ENCODE measurements at places on chromosomes 11 and 22.

GRCh38 chr11:31702966-31703365 lies 108.2 kb downstream of the PAX6 start:
- no peak for DNase-seq

GRCh38 chr11:34549271-34549670 lies 35.7 kb upstream of the ELF5 start:
- no peak for DNase-seq

DNA sequence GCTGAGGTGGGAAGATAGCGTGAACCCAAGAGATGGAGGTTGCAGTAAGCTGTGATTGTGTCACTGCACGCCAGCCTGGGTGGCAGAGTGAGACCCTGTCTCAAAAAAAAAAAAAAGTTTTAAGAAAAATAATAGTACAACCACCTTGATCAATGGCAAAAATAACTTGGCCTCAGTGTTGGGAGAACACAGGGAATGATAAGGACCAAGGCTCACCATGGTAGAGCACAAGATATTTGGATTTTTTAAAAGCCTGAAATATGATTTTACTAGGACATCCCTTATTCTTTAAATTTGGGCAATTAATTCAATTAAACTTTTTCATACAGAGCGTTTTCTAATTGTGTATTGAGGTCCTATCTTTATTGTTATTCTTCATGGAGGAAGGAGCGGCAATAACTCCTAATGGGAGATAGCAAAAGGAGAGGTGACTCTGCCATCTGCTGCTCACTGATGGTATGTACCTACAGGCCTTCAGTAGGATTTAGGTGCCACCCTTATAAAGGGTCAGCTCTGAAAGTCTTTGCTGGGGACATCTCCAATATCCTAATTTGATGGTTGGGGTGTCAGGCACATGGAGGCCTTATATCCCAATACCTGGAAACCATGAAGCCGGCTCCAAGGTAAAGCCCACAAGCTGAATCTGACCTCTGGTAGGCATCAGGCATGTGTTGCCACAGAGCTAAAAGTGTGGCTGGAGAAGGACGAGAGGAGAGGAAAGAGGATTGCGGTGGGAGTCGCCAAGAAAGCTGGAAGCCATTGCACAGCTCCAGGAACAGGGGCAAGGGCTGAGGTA lies 21.9 kb upstream of the POLD3 start:
- DNase-seq: peak; percentile 29

DNA sequence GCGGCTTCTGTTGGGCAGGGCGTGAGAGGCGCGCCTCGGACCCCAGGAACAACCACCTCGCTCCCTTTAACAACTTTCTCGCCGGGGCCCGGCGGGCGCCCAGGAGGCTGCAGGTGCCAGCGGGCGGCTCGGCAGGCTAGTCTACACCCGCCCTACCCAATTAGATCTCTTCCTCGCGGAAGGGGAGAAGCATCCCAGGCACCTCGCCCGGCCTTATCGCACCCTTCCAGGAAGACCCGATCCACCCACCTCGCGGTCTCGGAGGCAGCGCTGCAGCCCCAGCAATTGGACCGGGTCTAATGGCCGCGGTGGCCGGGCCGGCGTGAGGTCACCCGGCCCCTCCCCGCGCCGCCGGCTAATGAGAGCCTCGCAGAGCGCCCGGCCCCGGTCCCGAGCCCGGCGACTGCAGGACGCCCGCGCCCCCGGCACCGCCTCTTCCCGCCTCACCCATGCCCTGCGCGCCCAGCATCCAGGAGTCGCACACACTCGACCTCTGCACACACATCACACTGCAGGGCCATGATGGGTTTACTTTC lies at the start of gene PLAAT3:
PLAAT3 (minus strand) TSS at position 298 of the 536 bp plus-strand sequence. CDS start 419 bp downstream, outside the sequence.
- DNase-seq: peak; percentile 63

DNA sequence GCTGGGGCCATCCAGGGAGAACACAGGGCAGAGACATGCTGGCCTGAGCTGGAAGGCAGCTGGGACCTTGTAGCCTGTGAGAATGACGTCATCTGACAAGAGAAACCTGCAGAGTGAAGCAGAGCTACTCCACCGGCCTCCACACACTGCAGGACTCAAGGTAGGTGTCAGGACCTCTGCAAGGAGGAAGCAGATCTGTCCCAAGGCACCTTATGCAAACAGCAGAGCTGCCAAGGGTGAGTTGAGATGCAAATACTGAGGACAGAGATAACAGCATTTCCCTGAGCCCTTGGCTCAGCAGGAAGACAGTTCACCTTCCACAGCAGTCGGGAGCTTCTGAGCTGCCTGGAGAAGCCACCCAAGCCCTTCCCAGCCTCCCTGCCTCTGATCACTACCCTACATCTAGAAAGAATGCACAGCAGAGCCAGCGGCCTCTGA lies 51.9 kb upstream of the IGSF9B start:
- no peak for DNase-seq

DNA sequence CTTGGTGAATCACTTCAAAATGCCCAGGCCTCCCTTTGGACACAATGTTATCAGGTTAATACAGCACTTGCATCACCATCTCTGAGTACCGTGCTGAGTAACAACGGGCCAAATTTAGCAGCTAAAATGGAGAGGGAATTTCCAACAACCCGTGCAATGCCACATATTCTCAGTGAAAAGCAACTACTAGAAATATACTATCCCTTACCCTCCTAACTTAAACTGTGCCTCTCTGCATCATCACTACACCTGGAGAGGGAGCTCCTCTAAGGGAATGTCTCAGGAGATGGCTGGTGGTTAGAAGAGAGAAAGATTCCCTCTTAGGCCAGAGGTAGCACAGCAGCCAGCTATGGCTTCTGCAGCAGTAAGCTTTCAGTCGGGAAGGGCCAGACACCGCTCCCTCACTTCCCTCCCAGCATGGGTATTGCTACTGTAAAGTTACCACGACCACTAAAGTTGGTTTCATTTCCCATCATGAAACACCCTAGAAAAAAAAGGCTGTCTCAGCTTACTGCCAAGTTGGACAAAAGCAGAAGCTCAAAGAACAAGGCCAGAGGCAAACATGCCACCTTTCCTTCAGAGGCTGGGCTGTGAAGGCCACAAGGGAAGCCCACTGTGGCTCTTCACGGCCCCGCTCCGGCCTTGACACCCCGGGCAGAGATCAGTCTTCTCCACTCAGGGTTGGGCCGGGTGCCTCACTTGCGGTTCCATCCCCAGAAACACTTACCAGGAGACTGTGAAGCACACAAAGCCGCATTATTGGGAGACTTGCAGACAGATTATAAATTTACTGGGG lies 3.9 kb downstream of the MAML2 start:
- no peak for DNase-seq

GRCh38 chr22:37636186-37636948 lies 3.1 kb upstream of the SH3BP1 start:
- no peak for DNase-seq

DNA sequence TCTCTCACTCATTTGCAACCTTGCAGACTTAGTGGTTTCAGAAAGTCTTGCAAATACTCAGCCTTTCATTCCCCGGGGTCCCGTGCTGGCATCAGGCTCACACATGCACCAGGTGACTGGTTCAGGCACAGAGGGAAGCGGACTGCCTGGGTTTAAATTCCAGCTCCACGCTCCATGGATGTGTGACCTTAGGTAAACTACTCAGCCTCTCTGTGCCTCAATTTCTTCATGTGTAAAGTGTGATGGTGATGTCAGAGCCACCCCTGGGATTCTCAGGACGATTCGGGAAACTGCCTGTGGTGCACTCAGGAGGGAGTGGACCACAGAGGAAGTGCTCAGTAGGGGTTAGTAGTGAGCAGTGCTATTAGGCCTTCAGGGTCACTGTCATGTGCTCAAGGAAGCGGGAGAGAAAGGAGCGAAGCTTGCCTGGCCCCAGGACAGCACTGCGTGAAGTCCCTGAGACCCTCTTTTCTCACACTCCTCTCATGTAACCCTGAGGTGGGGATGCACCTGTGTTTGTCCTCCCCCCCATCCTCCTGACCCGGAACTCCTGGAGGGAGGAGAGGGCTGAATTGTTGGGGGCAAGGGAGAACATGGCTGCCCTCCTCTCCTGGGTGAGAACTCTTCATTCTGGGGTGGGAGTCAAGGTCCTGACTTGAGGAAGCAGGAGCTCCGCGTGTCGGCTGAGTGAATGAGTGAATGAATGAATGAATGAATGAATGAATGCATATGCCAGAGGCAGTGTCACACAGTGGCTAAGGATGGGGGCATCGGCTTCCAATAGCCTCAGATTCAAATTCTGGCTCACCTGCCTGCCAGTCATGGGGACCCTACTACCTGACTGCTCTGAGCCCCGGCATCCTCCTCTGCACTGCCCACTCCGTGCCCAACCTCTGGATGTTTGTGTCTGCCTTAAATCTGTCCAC lies 14.4 kb upstream of the UPK3A start:
- DNase-seq: no peak

DNA sequence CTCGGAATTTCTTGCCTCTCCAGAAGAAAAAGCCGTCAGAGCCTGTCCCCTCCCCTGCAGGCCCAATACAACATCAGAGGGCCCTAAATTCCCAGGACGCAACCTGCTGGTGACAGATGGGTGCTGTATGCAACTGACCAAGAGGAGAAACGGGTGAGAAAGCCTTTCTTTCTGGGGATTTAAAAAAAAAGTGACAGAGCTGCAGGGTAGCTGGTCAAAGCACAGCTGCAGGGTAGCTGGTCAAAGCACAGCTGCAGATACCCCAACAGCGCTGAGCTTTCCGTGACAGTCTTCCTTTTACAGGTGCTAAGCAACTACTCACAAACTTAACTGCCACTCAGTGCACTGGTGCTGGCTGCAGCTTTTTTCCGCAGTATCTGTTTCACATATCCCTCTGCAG lies 17.8 kb downstream of the AP1B1 start:
- no peak for DNase-seq

DNA sequence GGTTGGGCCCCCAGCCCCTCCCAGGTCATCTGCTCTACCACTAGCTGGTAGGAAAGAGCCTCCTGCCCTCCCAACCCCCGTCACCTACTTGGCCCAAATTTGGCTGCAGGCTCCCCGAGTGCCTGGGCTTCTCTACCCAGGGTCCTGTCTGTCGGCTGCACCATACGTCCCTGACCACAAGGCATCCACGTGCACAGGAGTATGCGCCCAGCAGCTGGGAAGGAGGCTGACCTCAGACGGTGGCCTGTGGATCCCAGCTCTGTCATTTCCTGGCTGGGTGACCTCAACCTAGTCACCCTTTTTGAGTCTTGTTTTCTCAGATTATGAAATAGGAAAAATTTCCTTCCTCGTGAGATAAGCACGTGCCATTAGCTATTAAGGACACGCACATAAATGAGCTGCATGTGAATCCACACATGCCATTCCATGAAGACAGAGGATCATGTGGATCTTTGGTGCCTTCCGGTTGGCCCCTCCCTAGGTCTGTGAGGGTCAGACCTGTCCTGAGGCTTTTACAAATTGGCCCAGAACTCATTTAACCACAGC lies 13.7 kb downstream of the CYB561A3 start:
- peak; percentile 57 for DNase-seq

GRCh38 chr22:44698531-44699421 lies 3.2 kb upstream of the PRR5 start:
- DNase-seq: peak; percentile 59

GRCh38 chr22:47013861-47014635 lies 251.6 kb downstream of the TBC1D22A start:
- no peak for DNase-seq

DNA sequence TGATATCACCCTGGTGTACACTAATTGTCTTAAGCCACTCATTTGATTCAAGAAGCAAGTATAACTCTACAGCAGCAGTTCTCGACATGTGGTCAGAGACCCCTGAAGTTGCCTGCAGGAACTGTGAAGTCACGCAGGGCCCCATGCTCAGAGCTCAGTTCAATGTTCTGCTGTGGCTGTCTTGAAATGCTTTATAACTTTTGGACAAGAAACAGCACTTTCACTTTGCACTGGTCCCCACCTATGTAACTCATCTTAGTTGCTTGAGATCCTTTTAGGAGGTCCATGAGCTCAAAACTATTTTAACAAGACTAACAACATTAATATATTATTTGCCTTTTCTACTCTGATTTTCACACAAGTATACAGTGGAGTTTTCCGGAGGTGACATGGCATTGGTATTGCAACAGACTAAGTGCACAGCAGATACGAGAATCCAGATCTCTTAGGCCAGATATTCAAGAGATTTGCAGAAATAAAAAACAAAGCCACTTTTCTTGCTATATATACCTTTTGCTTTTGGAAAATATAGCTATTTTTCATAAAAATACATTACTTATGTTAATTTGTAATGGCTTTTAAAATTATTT lies 64.8 kb downstream of the PRR5L start:
- no peak for DNase-seq

DNA sequence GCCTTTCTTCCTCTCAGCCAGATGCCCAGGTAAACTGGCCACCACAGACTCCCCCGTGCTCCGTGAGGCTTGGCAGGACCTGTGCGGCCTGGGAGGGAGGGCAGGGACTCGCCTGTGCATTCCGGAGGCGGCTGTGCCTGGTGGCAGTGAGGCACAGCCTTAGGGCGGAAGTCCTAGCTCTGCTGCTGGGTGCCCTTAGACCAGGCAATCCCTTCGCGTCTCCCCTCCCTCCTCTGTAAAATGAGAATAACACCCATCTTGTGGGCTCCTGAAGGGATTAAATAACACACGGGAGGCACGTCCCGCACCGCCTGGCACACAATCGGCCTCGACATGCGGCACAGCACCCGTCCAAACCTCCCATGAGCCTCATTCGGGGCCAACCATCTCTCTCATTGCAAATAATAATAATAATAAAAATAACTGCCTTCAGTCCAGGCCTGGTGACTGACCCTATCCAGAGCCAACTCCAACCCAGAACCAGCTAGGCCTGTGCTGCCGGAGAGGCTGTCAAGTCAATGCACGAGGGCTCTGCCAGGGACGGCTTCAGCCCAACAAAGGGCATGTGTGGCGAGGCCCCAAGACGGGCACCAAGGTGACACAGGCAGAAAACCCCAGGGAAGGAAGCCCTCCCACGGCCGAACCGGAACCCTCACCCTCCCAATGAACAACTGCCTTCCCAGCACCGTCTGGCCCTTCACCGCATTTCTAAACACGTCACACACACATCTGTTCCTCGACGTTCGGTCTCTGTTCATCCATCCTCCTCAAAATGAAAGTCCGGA lies 8.2 kb downstream of the LTO1 start:
- DNase-seq: peak; percentile 12

GRCh38 chr22:45776313-45776585 lies 104.6 kb downstream of the ATXN10 start:
- DNase-seq: no peak

DNA sequence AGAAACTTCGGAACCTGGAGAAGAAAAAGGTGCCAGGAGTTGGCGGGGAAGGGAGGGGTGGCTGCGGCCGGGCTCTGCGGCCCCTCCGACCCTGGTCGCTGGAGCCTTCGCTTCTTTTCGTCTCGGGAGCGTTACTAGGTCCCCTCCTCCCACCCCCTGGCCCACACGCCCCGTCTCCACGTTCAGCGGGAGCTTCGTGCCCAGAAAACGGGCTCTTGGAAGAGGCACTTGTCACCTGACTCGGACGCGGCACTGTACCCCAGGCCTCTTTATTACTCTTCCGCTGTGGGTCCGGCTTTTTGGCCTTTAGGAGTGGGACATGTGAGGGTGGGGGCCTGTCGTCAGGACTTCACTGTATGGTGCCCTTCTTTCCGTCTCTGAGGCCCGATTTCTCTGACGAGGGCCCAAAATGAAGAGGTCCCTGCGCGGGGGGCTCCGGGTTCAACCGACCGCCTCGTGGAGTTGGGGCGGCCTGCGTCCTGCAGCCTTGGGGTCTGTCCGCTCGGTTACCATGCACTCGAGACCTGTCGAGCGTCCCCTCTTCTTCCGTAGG lies 1.2 kb downstream of the CAPRIN1 start:
- DNase-seq: peak; percentile 26

GRCh38 chr11:128857341-128857740 lies 9.8 kb downstream of the KCNJ1 start:
- DNase-seq: no peak
